ENCODE measurements at places on chromosomes 11 and 22.

DNA sequence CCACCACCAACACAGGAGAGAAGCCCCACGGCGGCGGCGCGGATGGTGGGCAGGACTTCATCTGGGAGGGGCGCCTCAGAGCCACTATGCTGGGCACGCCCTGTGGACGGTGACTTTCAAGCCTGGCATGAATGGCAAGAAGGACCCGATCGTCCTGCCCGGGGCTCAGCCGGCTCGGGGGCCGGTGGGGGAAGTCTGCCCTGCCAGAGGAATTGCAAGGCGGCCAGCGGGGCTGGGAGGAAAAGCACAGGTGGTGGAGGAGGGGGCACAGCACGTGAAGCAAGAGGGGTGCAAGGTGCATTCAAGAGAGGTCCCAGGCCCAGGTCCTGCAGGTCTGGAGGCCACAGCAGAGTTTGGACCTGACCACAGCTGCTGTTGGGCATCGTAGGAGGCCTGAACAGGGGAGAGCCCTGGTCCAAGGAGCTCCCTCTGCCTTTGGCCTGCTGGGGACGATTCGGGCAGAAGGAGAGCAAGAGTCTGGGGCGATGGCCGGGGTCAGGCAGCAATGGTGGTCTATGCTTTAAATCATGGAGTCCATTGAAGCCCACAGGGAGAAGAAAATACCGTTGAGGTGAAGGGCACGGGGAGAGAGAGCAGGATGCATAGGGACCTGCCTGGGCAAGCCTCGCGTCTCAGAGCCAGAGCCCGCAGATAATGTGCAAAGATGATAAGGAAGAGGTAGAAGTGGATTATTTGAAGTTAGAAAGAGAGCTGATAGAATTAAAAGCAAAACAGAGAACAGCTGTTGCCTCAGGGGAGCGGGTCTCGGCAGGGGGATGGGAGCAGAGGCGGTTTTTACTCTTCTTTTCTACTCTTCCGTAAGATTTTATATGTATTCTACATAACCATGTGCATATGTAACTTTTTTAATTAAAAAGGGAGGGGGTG lies 82.6 kb upstream of the SHISAL1 start:
- DNase-seq, result no peak

DNA sequence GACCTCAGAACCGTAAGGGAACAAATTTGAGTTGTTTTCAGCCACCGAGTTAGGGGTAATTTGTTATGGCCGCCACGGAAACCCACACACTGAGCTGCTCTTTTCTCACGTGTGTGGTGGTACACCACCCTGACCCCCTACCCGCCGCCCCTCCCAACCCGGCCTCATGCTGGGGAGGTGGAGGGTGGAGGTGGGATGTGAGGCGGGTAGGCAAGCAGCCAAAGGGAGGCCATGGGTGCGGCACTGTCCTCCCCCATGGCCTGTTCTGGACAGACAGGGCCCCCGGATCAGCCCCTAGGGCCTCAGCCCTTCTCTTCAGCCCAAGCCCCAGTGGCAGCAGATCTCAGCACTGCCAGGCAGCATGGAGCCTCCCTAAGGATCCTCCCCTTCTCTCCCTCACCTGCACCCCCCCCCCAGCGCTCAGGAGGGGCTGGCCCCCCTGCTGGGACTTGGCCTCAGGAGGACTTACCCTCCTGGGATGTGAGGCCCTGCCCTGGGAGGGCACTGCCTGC lies 7.9 kb downstream of the PRR5 start:
- no peak for DNase-seq

- peak; percentile 44 for DNase-seq
Measured at GRCh38 chr11:2265396-2265795, 5.0 kb downstream of the ASCL2 start.

GRCh38 chr22:46918197-46918596 lies 155.7 kb downstream of the TBC1D22A start:
- no peak for DNase-seq

GRCh38 chr11:2271077-2271326 lies 614 bp upstream of the ASCL2 start:
- peak; percentile 50 for DNase-seq

DNA sequence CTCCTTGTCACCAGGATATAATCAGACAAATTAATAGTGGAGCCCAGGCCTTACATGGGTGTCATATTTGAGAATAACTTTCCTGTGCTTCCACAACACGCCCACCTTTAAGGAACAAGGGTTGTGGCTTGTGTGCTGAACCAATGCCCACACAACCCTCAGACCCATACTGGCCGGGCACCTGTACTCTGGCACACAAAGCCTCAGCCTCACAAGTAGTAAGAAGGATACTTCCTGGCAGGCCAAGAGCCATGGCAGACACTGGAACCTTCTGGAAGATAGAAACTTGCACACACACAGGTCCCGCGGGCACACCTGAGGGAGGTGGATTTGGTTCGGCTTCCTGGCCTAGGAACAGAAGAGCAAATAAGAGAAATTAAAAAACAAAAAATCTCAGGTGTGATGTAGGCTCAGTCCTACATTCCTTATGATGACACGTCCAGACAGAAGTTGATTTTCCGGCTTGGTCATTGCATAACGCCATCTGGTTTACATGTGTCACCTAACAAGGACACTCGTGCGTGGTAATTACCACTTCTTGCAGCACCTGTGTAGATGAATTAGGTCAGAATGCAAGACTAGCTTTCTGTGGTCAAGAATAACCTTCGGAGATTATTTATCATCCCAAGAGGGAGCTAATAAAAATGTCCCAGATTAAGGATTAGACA lies 5.8 kb upstream of the BRD1 start:
- DNase-seq, result no peak

DNA sequence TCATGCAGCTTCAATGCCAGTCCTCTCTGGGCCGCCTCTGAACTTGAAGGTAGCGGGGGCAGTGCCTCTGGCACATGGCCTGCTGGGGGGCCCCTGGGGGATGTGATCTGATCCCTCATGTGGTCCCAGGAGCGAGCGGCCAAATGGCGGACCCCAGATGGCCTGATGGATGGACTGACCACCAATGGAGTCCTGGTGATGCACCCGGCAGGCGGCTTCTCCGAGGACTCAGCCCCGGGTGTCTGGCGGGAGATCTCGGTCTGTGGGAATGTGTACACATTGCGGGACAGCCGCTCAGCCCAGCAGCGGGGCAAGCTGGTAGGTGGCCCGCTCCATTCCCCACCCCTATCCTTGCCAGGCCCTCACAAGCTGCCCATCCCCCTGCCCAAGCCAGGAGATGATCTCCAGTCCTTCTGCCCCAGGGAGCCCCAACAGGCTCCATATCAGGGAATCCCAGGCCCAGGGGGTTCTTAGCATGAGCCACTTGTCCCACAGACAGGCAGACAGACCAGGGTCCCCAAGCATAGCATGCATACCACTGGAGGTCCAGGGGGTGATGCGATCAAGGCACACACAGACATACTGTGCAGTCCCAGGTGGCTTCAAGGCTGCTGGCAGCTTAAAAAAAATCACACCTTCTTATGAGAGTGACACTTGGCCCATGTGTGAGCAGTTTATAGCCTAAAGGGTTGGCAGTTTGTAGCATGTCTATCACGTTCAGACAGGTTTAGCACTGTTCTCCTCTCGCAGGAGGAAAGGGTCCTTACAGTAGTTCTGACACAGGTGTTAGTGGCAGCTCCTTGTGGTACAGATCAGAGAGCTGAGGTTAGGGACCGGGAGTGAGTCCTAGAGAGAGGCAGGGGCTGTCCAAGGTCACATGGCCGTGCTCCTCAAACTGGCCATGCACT lies 6.4 kb upstream of the DPP3 start:
- DNase-seq, result no peak

DNA sequence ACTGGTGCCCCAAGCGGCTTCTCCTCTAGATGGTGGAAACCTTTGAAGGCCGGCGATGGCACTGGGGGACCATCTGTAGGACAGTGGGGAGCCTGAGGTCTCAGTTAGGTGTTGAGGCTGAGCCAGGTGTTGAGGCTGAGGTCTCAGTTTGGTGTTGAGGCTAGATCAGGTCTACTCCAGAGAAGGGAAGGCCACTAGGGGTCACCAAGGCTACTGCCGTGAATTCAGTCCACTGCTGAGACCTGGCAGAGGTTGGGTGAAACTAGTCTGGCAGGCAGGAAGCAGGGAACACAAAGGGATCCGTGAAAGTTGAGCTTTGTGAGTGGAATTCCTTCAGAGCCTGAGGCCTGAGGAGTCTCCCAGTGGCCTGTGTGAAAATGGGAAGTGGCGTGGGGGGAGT lies 123.8 kb upstream of the FGF3 start:
- DNase-seq, result no peak

Data from activated naive CD4-positive, alpha-beta T cell treated with anti-CD3 and anti-CD28 coated beads, Interleukin-2, amount 10 ng/mL, durations not matched to agents 7 days and 5 days (primary cell).